ENCODE measurements at places on chromosomes 1 and 21.

DNA sequence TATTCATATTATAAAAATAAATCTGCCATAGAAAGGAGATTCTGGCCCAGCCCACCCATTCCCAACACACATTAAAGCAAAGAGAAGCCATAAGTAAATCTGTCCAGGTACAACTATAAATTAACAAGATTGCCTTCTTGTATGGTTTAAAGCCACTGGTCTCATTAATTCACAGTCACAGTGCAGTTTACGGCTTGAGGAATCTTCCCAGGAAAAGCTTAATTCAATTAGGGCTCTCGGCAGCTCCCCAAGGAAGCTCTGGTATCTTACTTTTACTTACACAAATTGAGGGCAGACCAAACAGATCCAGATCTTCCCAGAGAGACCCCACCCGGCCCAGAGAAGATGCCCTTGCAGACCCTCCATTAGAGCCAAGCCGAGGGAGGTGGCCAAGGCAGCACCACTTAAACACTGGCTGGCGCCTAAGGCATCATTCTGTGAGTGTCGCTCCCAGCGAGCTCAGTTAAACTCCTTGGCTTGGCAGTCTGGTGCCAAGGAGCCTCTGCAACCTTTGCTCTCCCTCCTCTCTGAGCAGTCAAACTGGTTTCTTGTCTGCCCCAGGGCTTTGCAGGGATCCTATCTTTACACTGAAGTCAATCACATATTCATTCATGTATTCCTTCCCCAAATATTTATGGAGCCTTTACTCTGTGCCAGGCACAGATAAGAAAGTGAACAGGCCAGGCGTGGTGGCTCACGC, 10.7 kb downstream of the SLC9A1 start:
- DNase-seq: no peak

- no peak for DNase-seq
Observed at GRCh38 chr21:41168391-41169257, 664 bp downstream of the BACE2 start.

GRCh38 chr1:20612221-20612746, 21.0 kb upstream of the PINK1 start:
- DNase-seq: no peak

DNA sequence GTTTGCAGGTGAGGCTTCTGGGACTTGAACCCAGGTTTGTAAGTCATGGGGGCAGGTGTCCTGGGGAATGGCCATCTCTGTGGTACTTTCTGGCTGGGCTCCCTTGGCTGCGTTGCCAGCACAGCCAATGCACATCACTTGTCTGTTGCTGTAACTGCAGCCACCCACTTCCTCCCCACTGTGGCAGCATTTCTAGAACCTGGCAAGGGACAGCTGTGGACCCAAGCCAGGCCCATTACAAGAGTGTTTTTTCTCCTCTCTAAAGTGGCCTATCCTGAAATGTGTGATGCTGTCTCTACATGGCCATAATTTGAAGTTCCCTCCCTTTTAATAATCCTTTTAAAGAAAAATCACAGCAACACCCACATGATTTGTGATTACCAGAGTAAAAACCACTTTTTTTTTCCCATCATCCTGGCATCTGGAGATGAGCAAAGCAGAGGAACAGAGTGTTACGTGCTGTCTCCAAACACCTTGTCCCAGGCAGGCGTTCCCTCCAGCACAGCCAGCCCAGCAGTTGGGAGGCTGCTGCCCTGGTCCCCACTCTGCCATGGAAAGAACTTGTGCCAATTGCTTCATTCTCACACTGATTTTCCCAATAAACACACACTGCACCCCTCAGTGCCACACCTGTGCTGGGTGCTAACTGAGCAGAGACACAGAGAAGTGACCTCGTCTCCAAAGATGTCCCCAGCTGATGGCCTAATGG, 360.6 kb upstream of the USP24 start:
- no peak for DNase-seq

DNA sequence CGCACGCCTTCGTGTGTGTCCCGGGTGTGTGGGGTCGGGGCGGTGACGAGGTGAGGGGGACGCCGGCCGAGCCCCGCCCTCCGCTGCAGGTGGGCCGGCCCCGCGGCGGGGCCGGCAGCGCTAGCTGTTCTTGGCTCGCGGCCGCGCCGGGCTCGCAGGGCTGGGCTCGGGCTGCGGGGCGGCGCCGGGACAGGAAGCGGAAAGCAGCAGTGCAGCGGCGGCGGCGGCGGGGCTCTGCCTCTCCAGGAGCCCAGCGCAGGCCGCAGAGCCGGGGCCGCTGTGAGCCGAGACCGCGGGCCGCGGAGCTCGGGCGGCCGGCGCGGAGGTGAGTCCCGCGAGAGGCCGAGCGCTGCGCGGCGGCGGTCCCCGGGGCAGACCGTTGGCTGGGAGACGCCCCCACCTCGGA, at the start of gene VANGL1:
Gene VANGL1 (plus strand): TSS at position 209 of the 406 bp plus-strand sequence. CDS start 9,444 bp downstream, outside the sequence.
- DNase-seq: peak; percentile 51
